AG04450 (cell line): ENCODE measurements at places on chromosomes 5 and 9.
A peak's percentile ranks its signal among the peaks of the same experiment; 100 is the strongest.

DNA sequence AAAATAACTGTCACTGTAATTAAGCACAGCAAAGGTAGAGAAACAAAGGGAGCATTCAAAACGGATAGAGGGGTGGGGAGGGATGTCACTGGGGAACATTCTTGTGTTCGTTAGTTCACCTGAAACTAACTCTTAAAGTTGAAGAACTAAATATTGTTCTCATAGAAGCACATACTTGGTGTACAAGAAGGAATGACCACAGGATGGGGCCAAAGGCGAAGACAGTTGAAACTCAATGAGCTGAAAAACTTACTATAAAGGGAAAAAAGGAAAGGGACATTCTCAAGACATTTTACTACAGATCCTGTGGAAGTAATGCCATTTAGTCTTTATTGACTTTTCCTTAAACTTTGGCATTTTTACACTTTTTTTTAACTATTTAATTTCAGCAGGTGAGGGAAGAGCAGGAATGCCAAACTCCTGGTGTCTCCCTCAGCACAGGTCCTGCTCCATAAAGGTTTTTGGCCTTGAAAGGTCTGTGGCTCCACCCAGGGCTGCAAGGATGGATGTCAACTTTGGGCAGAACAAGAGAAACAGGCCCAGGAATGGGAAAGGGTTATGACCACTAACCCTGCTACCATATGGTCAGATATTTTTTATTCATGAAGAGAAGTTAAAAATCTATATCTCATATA lies 197.6 kb upstream of the RASA1 start:
- DNase-seq, result peak; percentile 36

- no peak for DNase-seq
These were observed 24.2 kb upstream of the NREP start for GRCh38 chr5:111781200-111781599.

DNA sequence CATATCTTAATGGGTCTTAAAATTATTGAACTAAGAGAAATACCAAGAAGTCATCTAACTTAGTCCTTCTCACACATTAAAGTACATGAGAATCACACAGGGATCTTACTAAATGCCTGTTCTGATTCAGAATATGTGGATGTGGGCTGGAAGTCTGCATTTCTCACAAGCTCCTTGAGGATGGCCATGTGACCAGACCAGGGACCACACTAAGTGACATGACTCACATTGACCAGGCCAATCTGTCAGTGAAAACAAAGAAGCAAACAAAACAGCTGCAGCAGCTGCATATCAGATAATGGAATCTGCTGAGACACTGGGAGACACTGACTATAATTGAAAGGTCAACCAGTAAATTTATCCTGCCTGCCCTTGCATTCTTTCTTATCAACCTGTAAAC lies 110.5 kb downstream of the ADAMTS12 start:
- peak; percentile 29 for DNase-seq

- no peak for DNase-seq
These were observed 283.9 kb upstream of the RFX3 start for GRCh38 chr9:3809724-3810123.

GRCh38 chr9:81113453-81114124 lies 575.8 kb downstream of the TLE1 start:
- no peak for DNase-seq

- DNase-seq, result no peak
These were observed 7.3 kb upstream of the ANGPTL2 start for GRCh38 chr9:127129718-127130085.

DNA sequence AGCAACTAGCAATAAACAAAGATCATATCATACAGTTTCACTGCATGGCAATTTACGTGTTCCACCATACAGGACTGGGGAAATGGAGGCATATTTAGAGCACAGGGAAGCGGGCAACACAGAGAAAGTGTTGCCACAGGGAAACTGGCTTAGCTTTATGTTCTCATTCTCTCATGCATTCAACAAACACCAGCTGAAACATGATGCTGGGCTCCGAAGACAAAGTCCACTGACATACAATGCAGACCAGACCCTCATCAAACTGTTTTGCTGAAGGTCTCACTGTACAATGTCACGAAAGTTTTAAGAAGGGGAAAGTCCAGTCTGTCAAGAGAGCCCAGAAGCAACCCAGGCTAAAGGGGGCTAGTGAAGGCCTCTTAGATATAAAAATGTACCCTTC lies 115.1 kb downstream of the MAPKAP1 start:
- DNase-seq, result no peak

DNA sequence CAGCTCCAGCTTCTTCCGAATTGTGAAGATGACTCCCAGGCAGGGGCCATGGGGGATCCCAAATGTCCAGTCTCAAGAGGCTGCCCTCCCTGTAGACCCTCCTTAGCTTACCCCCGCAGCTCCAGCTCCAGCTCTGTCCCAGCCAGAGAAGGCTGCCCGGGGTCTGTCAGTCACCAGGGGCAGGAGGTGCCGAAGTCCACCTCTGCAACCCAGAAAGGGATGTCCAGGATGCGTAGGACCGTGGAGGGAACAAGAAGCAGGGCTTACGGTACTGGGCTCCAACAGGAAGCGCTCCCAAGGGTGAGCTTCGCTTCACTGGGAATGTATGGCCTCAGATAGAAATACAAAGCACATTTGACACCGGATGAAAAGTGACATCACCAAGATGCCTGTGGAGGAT lies 6.0 kb downstream of the IPPK start:
- no peak for DNase-seq

DNA sequence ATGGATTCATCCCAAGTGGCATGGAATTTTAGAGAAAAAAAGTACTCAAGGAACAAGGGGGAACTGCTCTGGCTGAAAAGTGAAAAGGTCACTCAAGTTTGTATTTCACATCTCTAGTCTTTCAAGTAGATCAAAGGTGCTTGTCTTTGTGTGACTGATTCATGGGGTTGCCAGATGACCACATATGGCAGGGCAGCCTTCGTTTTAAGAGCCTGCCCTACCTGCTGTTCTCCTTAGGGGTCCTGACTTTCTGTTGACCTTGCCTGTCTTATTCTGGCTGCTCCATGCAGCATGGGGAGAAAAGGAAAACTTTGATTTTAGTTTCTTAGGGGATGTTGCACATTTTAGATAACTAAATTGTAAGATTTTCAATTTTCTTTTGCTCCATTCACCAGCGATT lies 877.7 kb downstream of the TLE1 start:
- DNase-seq, result no peak

GRCh38 chr5:83428126-83428525 lies 43.4 kb upstream of the VCAN start:
- DNase-seq, result no peak

DNA sequence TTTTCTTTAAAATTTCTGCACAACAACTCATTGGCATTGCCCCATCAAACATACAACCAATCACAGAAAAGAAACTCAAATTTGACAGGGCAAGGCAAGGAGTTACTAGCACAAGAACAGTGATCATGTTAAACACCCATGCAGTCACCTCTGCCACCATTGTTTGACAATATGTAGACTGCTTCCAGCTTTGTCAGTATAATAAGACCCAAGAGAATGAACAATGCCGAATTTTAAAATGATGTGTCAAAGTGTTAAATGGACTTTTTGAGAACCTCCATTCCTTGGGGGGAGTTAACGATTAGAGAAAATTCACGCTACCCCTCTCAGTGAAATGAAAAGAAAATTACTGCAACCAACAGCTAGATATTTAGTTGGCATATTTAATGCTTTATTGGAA lies 109.2 kb downstream of the SEMA6A start:
- DNase-seq, result no peak

DNA sequence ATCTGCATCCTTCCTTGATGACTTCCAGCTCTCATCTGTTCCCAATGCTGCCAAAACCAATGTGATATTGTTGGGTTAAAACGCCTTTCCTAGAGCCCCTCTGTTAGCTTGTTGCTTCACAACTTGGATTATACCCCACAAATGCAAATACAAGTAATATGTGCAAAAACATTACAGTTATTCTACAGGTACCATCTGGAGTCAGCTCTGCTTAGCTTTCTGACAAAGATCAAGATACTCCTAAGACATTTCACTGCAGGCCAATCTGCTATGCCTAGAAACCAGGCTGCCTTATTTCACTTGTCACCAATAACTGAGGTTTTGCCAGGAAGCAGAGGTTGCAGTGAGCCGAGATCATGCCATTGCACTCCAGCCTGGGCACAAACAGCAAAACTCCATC lies 36.9 kb upstream of the ACO1 start:
- DNase-seq, result no peak

DNA sequence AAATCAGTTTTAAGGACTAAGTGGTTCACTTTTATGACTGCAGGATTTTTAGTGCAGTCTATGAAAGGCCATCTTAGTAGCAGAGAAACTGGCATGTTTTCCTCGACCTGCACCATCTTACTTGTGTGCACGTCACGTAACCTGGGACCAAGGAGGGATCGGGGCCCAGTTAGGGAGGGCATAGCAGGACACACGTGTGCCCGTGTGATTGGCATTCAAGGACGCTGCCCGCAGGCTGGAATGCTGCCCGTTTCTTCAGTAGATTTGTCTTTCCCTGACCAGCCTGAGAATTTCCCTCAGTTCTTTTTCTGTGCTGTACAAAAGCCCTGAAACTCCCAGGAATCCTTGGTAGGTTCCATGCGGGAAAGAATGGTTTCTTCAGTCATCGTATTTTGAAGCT lies 196.3 kb downstream of the TRIO start:
- DNase-seq, result no peak

DNA sequence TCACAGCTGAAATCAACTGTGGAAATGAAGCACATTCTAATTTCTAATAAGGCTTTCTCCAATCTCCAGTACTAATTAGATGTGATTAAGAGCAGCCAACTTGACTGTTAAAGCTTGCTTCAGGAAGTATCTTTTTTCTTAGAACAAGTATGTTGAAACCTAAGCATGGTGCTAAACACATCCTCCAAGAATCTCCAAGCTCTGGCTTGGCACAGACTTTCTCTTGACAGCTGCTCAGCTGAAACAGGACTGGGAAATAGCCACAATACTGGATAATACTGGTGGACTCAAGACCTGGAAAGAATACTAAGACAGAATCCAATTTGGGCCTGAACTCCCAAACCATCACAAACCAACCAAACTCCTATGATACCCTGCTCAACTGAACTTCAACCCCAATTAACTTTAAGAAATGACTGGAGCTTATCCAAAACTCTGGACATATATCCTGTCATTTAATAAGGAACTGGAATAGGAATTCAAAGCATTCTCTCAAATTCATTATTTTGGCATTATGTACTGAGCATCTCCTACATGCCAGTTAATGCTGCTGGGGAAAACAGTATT lies 16.2 kb downstream of the PRKAA1 start:
- DNase-seq, result peak; percentile 29

DNA sequence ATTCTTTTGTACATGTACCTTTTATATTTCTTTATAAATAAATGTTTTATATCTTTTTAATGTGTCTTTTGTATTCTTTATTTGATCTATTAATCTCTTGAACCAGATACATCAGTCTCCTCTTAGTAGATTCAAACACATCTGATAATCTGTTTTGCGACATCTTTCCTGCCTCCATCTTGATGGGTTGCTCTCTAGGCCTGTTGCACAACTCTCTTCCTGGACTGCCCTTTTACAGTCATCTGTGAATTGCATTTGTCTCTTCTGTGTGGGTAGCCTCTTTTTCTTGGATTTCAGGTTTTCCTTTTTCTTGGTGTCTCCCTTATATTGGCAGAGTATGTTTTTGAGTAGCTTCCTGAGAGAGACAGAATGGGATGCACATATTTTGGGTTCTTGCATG lies 6.2 kb downstream of the ZFYVE16 start:
- DNase-seq, result no peak

DNA sequence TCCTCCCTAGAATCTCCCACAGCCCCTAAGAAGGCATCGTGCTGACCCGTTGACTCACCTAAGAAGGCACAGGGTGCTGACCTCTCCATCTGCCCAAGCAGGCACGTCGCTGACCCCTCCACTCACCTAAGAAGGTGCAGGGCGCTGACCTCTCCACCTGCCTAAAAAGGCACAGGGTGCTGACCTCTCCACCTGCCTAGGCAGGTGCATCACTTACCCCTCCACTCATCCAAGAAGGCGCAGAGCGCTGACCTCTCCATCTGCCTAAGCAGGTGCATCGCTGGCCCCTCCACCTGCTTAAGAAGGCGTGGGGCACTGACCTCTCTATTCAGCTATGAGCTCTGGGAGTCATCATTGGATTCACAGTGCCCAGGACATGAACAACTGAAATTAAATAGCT lies 54.4 kb upstream of the FCN1 start:
- DNase-seq, result no peak

DNA sequence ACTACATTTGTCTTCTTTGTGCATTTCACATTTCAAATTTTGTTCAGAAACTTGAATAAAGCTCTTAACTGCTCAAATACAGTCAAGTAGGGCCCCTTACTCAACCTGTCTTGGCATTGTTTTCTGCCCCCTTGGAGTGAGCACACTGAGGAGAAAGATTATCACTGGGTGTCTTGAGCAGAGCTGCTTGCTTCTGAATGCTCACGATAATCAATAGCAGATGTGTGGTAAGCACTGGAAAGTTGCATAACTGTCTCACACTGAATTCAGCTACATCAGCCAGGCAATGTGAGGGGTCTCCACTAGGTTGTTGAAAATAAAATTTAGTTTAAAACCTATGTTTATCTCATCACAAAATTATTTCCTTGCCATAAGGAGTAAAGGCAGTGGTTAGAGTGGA lies 7.8 kb upstream of the TNFAIP8 start:
- no peak for DNase-seq

DNA sequence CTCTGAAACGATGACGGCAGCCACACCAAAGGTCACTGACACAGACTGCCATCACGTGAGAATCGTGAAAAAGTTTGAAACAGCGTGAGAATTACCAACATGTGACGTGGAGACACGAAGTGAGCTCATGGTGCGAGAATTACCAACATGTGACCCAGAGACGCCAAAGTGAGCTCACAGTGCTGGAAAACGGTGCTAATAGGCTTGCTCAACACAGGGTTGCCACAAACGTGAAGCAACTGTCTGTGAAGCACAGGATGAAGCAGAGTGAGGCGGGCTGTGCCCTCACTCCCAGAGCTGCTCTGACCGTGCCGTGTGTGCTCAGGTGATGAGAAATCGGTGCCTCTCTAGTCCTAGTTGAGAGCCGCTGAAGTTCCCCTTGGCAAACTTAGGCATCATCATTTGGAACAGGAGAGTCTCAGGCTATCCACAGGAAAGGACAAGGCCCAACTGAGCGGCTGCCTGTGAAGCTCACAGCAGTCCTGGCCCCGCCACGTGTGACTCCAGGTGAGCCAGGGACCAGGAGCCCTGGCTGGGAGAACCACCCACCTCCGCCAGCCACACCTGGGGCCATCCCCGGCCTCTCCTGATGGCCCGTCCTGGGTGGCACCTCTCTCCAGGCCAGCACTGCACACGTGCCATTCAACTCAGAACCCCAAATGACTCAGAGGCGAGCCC lies 29.8 kb upstream of the SLC6A3 start:
- no peak for DNase-seq
